ENCODE measurements at places on chromosomes 3 and 15.

- no peak for DNase-seq
Observed at GRCh38 chr3:37984051-37984450, 6.5 kb upstream of the VILL start.

DNA sequence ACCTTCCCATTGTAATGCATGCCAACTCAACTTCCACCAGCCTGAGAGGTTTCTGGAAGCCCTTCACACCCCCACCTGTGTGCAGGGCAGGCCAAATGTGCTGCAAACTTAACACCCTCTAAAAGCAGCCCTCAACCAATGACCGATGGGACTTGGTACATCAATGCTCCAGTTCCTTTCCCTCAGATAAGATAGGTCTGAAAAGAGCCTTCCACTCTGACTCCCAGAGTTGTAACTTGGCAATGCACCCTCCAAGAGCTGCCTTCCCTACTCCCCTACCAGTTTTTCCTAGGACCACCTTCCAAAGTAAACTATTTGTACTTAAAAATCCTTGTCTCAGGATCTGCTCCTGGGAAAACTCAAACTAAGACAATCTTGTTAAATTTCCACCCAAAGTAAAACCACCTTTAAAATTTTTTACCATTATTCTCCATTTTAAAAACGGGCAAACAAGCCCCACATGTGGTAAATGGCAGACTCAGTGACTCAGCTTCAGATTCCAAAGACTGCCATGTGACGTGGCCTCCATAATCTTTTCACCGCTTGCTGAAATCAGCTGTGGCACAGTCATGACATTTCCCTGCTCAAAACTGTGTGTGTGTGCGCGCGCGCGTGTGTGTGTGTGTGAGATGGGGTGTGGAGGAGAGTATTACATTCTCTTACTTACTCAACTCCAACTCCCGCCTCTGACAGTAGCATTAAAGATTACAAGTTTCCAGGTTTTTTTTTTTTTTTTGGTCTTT is 17.2 kb downstream of the RASGRP1 start:
- peak; percentile 72 for DNase-seq

GRCh38 chr15:87031540-87032230 is 952.0 kb downstream of the AGBL1 start:
- DNase-seq, result no peak

GRCh38 chr3:48472673-48472922 is 26.1 kb downstream of the ATRIP start:
- DNase-seq, result no peak

- DNase-seq, result no peak
Observed at GRCh38 chr3:30141927-30142326, 464.5 kb upstream of the TGFBR2 start.
